ENCODE measurements at places on chromosomes 7 and 10.

DNA sequence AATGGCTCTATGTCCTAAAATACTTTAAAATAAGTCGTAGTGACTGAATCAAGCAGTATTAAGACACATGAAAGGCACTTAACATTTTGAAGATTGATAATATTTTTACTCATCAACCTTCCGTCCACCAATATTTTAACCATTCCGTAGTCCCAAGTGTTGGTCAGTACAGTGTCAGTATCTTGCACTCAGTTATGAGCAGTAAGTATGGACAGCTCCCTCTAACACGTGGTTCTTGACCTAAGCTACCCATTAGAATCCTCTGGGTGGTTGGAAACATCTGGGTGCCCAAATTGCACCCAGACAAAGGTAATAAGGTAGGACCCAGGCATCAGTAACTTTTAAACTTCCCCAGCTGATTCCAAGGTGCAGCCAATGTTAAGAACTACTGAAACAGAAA, 260.2 kb downstream of the HDAC9 start:
- no peak for DNase-seq

DNA sequence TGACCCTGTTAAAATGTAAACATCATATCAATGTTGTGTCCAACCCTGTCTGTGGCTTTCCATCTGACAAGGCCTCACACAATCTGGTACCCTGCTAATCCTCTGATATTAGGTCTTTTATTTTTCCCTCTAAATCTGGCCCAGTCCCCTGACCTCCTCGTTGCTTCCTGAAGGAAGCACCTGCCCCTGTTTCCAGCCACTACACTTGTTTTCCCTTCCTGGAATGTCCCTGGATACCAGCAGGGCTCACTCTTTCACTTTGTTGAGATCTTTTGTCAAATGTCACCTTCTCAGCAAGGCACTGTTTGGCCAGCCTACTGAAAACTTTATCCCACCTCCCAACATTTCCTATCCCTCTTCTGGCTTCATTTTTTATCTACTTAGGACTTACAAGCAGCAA, 2.1 kb downstream of the SAMD9L start:
- no peak for DNase-seq

- peak; percentile 31 for DNase-seq
These were observed 509 bp downstream of the AHR start for GRCh38 chr7:17298840-17299482.

GRCh38 chr10:77544617-77545016, 93.0 kb downstream of the KCNMA1 start:
- DNase-seq = no peak

DNA sequence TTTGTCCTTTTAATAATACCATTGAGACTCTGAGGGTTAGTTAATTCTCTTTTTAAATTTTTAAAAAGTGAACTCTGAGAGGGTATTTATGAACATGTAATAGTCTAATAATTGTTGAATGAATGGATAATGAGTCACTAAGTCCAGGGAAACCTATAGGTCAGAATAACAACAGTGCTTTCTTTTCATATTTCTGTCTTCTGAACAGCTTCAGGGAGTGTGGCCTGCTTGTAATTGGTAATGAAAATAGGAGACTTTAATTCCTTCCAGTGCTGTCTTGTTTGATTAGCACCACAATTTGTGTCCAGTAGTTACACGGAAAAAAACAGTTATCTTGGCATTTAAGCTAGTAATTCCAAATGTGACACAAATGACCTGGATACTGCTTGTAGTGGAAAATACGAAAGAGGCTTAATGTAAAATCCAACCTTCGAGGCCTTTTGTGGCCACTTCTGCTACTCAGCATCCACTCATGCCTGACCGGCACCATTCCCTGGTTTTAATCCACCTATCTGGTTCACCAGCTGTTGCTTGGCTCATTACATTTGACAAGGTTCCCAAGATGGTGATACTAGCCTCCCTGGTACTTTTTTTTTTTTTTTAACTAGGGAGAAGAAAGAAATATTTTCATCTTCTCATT, 149.3 kb upstream of the IMMP2L start:
- DNase-seq = no peak

Measured in stimulated activated CD4-positive, alpha-beta T cell treated with anti-CD3 and anti-CD28 coated beads, TNF-alpha, amount 100 ng/mL, for 24 hours (primary cell).